CD4-positive, alpha-beta T cell treated with Interleukin-2 at 100 ng/mL for 4 hours (primary cell): ENCODE measurements at places on chromosomes 1 and 21.

- peak; percentile 6 for DNase-seq
Measured at GRCh38 chr1:156025876-156026275, 5.1 kb upstream of the SSR2 start.

- peak; percentile 78 for DNase-seq
Measured at GRCh38 chr1:33633019-33633801, 160.8 kb downstream of the ZSCAN20 start.

DNA sequence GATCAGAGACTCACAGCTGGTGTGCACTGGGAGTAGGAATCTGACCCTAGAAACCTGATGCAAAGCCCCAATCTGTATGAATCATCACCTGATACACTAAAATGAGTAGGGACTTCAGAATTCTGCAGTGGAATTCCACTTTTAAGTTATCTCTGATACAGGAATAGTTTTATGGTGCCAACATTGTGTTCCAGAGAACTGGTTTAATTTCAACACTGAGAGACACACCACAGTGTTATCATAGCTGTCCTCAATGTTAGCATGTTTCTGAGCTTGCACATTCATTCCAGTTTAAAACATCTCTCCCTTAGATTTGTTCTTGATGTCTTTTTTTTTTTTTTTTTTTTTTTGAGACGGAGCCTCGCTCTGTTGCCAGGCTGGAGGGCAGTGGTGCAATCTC is 7.1 kb downstream of the UTS2 start:
- no peak for DNase-seq

- DNase-seq = peak; percentile 19
Measured at GRCh38 chr21:31554511-31555022, 104.9 kb upstream of the SOD1 start.

- DNase-seq = no peak
Measured at GRCh38 chr1:234164098-234164709, 209.1 kb upstream of the COA6 start.

DNA sequence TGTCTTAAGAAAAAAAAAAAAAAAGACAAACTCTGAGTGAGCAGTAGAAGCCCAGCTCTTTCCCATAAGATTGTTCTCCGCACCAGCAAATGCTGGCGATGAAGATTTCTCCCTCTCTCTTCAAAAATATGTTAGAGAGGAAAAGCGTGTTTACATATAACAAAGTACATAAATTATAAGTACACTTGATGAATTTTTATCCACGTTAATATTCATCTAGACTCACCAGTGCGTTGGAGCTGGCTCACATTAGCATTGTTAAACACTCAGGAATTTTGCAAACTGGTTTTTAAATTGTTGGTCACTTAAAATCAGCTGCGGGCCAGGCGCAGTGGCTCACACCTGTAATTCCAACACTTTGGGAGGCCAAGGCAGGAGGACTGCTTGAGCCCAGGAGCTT is 56.0 kb downstream of the RUNX3 start:
- DNase-seq = no peak

DNA sequence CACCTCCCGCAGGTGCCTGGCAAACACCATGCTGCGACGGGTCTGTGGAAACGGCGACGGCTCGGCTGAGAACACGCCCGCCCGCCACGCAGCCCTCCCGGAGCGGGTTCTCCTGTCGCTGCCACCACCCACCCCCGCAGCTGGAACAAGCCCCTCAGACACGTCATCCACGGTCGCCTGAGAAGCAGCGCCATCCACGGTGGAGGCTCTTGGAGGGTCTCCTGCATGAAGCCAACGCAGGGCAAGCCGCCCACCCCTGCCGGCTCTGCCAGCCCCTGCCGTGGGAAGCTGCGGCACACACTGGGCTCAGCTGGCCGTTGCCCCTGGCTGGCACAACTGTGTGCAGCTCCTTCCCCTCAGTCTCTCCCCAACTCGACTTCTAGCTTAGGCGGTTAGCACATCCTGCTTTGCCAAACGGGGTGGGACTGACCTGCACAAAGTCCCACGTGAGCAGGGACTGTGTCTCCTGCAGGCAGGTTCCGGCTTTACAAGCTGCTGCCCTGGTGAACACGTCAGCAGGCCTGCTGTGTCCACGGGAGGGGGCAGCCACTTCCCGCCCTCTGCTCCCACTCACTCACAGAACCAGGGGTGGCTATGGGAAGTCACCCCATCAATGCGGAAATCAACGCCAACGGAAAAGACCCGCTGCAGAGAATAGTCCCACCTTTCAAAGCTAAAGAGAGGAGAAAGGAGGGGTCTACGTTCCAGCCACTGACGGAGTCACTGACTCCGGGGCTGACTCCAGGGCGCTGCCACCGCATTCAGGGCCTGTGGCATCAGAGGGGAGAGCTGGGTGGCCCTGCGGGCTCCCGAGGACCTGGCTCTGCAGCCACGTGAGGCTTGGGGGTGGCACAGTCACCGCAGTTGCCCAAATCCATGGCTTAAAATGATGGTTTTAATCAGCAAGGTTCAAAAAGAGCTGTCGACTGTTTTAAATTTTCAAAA is 10.3 kb downstream of the POFUT2 start:
- DNase-seq = no peak

- DNase-seq = peak; percentile 68
Measured at GRCh38 chr1:160640359-160641123, 6.3 kb downstream of the SLAMF1 start.

DNA sequence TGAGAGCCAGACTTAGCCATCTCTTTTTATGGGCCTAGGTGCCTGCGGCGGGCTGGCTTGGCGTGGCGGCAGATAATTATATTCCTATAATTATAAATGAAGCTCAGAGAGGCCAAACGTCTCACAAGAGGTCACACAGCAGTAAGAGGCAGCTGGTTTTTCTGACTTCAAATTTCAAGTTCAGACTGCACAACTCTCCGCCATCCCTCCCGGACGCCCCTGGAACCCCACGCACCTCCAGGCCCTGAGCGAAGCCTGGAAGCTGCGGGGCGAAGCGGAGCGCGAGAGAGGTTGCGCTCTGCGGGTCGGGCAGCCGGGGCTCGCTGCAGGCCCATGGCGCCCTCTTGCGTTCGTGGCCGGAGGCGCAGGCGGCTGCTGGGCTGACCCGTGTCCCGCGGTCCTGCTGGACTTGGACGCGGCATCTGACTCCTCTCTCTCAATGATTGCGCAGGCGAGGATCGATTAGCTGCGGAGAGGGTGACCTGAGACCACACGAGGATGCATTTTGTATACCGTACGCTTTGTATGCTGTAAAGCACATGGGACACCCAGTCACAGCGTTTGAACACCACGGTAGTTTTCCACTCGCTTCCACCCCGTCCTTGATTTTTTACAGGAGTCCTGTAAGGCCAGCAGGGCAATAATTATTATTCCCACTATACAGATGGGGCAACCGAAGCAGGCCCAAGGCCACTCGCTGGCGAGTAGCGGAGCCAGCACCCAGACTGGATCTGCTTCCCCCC is 272.7 kb downstream of the FOXD2 start:
- peak; percentile 58 for DNase-seq

GRCh38 chr1:101182627-101183387 is 54.0 kb upstream of the S1PR1 start:
- DNase-seq = no peak

DNA sequence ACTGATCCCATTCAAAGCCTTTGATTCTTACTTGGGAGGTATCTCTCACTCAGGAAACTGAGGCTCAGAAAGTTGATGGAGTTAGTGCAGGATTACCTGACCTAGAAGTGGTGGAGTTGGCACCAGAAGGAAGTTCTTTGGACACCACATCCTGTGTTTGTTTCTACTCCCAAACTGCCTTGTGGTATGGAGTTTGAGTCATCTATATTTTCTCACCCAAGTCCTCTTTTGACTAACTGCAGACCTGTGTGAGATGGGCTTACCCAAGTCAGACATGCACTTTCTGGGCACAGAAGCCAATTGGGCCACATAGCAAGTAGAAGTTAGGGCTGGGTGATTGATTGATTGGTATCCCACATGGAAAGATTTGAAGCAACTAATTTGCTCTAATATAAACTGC is 36.1 kb downstream of the FGGY start:
- peak; percentile 11 for DNase-seq

DNA sequence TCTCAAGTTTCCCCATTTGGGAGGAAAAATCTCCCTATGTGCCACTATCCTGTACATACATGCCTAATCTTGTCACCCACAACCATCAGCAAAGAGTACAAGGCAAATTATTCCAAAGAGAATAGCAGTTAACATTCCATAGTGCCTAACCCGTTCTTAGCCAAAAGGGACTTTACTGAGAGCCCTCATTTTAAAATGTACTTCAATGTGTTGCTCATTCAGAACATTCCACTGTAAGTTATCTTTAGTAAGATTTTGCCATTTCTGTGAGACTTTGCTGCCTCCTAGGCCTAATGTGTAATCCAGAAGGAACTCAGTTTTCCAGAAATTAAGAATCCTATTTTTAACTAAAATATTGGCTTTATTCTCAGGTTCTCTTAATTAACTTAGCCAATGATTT is 11.3 kb upstream of the MRPL55 start:
- DNase-seq = no peak

DNA sequence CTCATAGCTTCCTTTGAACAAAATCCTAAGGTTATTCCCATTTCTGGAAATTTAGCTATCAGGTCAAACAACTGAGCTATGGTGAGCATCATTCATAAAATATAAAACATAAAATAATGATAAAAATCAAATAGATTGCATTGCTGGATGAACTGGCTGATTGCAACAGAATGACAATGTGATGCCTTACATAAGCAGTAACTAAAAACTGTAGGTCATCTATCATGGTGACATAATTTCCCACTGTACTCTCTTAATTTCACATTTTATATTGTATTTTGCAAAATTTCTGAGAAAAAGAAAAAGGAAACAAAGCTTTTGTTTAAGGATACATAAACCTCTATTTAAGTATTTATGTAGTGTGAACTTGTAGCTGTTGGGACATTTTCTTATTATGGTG is 4.6 kb downstream of the PTGER3 start:
- no peak for DNase-seq

- DNase-seq = no peak
Measured at GRCh38 chr1:179441501-179441900, 75.7 kb downstream of the AXDND1 start.

- DNase-seq = no peak
Measured at GRCh38 chr1:180310095-180310494, 80.0 kb downstream of the LHX4 start.

DNA sequence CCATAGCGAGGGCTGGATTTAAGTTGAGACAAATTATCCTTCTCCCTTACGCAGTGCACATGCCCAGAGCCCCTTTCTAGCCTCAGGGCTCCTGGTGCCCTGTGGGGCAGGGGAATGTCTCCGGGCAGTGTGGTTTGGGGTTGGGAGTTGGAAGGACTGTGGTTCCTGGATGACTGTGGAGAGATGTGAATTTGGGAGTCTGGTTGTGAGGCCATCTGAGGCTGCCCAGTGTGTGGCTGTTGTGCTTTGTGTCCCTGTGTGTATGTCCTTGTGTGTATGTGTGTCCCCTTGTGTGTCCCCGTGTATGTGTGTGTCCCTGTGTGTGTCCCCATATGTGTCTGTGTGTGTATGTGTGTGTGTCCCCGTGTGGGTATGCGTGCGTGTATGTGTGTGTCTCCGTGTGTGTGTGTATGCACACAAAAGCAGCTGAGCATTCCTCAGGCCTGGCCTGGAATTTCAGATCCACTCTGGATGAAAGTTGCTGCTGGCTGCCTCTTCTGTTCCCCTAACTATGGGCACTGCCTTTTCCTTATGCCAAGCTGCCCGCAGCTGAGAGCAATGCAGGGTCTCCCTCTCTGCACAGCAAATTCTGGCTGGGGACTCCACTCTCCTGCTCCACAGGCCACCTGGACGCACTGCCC is 65.4 kb downstream of the UBIAD1 start:
- DNase-seq = no peak

DNA sequence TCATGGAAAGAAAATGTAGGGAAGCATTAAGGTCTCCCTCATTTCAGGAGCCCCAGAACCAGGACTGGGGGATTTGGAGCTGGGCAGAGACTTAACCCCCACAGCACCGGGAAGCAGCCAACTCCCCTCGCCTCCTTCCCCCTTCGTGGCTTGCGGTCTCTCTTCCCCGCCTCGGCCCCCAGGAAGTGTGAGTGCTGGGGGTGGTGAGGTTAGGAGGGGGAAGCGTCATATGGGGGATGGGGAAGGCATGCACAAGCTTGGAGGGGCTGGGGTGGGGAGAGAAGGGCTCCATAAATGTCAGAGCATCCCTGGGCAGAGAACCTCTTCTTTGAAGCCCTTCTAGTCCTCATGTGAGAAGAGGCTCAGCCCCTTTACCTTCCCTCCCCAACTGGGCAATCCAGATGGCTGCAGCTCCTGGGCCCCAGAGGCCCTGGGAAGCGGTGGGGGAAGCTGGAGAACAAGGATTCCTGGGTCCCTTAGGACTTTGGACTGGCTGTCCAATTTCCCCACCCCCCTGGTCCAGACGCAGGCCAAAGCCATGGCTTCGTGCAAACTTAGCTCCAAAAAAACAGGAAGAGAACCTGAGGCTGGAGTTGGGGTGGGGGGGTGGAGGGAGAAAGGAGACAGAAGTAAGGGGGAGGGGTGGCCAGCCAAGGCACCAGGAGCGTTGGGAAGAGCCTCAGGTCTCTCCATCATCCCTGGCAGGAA is 7.8 kb downstream of the ZBTB7B start:
- no peak for DNase-seq

- no peak for DNase-seq
Measured at GRCh38 chr1:86865973-86866637, 47.8 kb downstream of the SELENOF start.

GRCh38 chr1:29783508-29784275 is 547.4 kb downstream of the PTPRU start:
- DNase-seq = no peak

DNA sequence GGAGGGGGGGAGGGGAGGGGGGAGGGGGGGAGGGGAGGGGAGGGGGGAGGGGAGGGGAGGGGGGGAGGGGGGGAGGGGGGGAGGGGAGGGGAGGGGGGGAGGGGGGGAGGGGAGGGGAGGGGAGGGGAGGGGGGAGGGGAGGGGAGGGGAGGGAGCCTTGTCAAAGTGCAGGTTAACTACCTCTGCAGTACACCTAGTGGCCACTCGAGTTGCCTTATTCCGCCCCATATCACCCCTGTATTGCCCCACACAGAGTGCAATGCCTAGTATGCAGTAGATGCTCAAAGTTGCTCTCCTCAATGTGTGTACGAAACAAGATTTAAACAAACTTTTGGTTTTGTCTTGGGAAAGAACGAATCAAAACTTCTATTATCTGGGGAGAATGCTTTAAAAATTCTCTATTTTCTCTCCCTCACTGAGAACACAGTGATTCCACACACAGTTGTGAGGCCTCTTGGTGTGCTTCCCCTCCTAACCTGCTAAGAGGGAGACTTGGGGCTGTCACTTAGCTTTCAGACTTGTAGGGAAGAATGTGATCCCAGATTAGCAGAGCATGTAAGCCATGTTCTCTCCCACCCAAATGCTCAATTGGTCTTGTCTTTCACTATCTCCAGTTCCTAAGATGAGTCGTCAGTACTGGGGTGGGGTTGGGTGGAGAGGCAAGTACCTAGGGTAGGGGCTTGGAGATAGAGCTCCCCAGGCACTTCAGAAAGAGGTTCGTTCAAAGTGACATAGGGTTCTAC is 79.7 kb upstream of the MAP10 start:
- no peak for DNase-seq

- no peak for DNase-seq
Measured at GRCh38 chr21:45699966-45700365, 56.4 kb downstream of the PCBP3 start.
